ENCODE measurements at places on chromosomes 7 and 10.

DNA sequence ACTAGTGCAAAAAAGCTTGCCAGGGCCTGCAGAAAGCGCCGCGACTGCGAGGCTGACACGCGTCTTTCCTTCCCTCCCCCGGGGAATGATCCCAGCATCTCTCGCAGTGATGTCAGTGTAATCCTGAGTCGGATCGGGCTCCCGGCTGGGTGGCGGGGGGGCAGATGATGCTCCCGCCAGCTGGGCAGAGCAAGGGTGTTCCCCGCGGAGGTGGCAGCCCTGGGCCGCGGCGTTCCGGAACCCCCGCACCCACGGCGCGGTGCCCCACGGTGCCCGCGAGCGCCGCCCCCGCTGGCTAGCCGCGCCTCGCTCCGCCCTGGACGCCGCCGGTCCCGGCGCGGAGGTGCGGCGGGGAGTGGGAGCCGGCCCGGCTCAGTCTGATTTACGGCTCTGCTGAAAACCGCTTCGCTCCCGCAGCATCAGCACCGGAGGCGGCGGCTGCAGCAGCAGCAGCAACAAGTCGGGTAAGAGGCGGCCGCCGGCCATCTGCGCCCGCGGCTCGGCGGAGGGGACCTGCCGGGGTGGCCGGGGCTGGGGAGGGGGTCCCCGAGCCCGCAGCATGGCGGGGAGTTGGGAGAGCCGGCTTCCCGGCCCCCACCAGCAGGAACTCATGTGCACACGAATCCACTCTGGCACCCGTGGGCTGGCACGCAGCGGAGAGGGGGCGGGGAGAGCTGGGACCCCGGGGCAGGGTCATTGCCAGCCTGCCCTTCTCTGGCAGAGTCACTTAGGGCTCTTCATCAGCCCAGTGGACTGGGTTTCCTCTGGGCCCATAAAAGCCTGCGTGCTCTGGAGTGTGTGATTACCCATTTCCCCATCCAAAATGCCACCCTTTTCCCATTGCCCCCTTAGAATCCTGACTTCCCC lies at the start of gene ZNF365:
ZNF365 (plus strand) TSS at position 375 of the 867 bp plus-strand sequence. CDS start 1,825 bp downstream, outside the sequence.
- peak; percentile 2 for DNase-seq

DNA sequence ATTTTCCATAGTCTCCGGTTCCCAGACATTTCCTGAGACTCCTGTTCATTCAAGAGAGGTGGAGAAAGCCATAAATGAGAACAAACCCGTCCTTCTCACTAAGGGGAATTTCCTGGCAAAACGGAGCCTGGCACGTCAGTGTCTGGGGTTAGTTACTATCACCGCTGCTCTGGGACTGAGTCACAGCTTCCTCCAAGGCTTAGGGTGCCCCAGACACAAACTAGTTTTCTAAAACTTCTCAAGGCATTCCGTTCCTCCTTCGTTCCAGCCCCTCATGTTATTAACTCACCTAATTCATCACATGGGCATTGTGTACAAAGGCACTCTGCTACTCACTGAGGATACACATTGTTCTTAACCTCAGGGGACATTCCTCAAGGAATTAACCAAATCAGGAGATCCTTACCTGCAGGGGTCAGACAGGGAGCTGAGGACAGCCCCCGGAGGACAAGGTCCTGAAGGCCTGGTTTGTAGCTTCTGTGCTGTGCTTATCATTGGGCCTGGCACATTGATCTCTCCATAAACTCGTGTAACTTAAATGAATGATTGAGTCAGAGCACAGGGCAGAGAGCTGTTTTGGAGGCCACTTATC lies 103.0 kb upstream of the KLF6 start:
- DNase-seq: peak; percentile 81

GRCh38 chr10:46227936-46228562 lies 58.7 kb upstream of the ANTXRL start:
- peak; percentile 3 for DNase-seq

GRCh38 chr10:124534231-124534798 lies 72.7 kb downstream of the LHPP start:
- peak; percentile 59 for DNase-seq

DNA sequence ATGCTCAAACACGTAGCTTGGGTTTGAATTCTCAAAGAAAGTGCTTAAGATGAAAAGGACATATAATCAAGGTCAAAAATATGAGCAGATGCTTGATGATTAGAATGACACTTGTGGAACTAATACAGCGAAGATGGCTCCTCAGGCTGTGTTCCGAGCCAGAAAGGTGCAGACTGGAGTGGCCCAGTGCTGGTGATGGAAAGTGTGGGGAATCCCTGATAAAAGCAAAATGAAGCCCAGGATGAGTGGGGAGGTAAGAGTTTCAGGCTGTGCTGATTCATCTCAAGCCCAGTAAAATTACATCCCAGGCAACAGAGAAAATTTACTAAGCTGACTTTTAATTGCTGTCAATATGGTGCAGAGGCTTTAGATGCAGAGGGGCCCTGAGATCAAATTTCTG lies 77.8 kb upstream of the IKZF1 start:
- no peak for DNase-seq

GRCh38 chr10:79252450-79252849 lies 94.8 kb upstream of the PPIF start:
- no peak for DNase-seq

DNA sequence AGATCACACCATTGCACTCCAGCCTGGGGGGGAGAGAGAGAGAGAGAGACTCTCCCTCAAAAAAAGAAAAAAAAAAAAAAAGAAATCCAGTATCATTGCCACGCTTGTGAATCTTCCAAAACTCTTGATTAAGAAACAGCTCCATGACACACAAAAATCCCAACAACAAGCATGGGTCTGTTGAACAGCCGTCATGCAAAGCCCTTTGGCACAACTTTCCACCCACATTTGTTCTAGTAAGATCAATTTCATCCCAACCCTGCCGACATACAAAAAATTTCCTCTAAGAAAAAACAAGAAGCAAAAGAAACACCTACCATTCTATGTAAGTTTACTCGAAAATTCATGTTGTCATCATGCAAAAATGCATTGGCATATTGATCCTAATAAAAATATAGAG lies 62.8 kb downstream of the ARMH3 start:
- DNase-seq: no peak

DNA sequence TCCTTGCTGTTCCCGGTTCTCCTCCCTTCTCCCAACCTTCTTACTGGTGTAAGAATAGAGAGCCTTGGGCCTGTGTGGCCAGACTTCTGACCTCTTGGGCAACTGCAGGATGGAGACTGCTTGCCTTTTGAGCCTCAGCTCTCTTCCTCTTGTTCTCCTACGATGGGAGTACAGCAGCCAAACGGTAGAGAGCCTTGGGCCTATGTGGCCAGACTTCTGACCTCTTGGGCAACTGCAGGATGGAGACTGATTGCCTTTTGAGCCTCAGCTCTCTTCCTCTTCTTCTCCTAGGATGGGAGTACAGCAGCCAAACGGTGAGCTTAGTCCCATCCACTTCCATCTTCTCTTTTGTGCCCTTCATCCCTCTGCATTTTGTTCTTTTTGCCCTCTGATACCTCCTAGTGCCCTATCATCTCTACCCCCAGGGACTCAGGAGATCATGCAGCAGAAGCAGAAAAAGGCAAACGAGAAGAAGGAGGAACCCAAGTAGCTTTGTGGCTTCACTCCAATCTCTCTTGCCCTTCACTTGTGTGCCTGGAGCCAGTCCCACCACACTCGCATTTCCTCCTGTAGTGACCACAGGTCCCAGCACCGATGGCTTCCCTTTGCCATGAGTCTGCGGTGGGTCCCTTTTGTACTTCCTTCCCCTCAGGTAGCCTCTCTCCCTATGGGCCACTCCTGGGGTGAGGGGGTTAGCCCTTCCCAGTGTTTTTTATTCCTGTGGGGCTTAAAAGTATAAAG lies 15.3 kb downstream of the SLC25A13 start:
- peak; percentile 84 for DNase-seq

- no peak for DNase-seq
These were observed 30.3 kb downstream of the PITRM1 start for GRCh38 chr10:3142146-3142875.

GRCh38 chr7:148058092-148058491 lies 532.5 kb upstream of the C7orf33 start:
- no peak for DNase-seq

DNA sequence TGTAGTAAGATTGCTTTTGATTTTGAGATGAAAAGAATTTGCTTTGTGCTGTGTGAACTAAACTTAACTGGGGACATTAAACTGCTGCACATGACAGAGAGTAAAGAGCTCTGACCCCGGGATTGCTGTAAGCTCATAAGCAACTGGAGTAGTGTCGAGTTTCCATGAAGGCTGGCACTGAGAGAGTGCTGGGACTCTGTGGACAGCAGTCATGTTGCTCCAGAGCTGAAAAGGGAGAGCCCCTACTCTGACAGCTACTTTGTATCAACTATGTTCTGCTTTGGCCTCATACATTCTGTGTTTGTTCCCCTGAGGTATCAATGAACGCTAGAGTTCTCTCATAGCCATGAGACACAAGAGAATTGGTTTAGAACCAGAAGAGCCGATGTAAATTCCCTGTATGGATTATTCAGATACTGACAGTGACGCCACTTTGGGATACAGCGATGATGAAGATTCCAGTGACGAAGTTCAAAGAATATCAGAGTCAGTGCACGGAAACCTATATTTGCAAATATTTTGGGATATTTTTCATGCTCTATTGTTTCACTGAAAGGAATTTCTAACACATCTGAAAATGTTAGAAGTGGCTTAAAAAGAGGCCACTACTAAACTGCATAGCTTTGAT lies 185.9 kb upstream of the DKK1 start:
- no peak for DNase-seq

GRCh38 chr7:71491336-71491735 lies 359.4 kb downstream of the GALNT17 start:
- DNase-seq: no peak

- no peak for DNase-seq
These were observed 8.8 kb downstream of the NOS3 start for GRCh38 chr7:150999497-151000230.

DNA sequence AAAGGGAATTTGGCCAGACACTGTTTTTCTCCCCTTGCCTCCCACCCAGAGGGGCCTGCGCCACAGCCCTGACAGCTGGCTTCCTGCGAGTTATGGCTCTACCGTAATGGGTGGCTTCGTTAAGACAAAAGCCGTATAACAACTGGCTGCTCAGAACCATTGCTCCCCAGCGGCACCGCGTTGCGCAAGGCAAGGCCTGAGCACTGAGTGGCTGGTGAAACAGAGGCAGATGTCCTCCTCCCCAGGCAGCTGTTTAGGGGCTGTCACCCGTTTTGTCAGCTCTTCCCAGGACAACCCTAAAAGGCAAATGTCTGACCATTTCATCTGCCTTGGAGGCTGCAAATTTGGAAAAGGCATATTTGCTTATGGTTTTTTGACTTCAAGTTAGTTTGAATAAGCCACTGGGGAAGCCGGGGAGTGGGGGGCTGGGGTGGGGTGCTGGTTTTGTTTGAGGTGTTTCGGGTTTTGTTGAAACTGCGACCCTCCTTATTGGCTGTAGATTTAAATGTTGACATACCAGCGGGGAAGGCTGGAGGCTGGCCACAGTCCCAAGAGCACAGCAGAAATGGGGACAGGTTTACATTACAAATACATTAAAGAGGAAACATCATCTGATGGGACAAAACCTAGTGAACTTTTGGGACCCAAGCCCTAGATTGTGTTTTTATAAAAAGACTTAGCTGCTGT lies 681 bp upstream of the SPOCK2 start:
- DNase-seq: peak; percentile 14

- no peak for DNase-seq
These were observed 2.2 kb downstream of the STN1 start for GRCh38 chr10:103915796-103916195.

DNA sequence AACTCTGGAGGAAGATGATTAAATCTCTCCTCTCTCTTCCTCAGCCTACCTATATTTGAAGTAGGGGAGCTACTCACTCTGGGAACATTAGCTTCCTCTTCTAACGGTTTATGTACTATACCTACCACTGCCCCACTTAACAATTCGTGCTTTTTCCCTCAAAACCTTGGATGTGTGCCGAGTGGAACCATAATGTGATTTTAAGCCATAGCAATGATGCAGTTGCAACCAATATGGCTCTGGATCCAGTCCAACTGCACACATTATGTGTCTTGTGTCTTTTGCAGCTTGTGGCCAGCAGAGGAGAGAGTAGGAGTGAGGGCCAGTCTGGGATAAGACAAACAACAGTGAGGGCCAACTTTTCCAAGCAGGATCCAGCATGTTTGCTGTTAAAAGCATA lies 170.7 kb downstream of the GATA3 start:
- no peak for DNase-seq

- no peak for DNase-seq
These were observed 35.3 kb upstream of the ADD3 start for GRCh38 chr10:109972372-109973001.

DNA sequence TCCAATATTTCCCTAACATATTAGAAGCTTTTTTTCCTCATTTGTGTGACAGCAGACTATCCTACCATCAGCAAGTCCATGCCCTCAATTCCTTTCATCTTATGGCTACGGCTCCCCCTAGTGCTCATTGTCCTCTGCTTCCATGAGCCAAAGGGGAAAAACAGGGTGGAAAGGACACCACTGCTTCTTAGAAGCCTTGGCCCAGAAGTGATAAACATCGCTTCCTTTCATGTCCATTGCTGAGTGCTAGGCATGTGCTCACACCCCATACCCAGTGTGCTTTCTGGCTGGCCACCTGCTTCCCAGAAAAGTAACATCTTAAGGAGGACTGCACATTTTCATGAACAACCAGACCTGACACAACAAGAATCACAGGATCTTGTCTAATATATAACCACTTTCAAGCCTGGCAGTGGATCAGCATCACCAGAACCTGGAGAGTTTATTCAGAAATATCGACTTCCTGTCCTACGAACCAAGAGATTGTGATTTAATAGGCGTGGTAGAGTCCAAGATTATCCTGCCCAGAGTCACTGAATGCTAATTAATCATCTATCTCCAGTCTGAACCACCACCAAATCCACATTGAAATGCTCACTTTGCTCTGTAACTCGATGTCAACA lies 650.5 kb upstream of the SORCS1 start:
- DNase-seq: peak; percentile 53

GRCh38 chr10:121027371-121027770 lies 176.2 kb downstream of the WDR11 start:
- DNase-seq: no peak

GRCh38 chr7:43096875-43097274 lies 15.6 kb upstream of the HECW1 start:
- no peak for DNase-seq

DNA sequence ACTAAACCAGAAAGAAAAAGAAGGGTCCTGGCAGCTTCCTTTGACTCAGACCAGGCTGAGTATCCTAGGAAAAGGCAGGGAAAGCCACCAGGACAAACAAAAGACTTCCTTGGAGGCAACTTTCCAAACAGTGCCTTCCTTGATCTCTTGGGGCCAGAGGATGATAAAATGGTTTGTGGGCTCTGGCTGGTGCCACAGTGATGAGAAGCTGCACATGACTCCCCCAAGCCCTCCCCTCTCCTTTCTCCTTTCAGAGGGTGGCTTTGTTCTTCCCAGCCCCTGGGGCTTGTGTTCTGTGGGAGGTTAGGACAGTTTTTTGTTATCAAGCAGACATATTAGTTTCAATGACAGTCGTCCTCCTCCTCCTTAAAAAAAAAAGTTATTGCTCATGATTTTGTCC lies 183.2 kb downstream of the SEM1 start:
- DNase-seq: no peak

DNA sequence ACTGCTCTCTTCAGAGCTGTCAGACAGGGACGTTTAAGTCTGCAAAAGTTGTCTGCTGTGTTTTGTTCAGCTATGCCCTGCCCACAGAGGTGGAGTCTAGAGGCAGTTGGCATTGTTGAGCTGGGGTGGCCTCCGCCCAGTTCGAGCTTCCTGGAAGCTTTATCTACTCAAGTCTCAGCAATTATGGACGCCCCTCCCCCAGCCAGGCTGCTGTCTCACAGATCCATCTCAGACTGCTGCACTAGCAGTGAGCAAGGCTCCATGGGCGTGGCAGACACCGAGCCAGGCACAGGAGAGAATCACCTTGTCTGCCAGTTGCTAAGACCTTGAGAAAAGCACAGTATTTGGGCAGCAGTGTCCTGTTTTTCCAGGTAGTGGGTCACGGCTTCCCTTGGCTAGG lies 98.1 kb downstream of the SDHAF3 start:
- no peak for DNase-seq

Data from inflammatory macrophage (primary cell).